Thoracic aorta (tissue), 2 donors: ENCODE measurements at places on chromosomes 6 and 20.

- DNase-seq: no peak
Measured at GRCh38 chr6:88376197-88376596, 210.1 kb upstream of the CNR1 start.

DNA sequence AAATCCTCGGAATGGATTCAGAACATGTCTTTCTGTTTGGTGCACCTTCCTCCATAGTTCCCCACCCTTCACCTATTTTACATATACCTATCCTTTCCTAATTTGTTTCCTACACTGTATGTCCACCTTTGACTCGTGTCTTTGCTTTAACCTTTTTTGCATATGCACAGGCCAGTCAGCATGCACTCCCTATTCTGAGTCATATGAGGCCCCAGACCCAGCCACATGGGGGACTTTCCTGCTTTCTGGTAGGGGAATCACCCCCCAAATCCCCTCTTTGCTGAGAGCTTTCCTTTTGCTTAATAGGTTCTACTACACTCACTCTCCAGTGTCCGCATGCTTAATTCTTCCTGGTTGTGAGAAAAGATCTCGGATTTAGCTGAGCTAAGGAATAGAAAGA is 393.8 kb upstream of the IMPG1 start:
- DNase-seq: no peak

DNA sequence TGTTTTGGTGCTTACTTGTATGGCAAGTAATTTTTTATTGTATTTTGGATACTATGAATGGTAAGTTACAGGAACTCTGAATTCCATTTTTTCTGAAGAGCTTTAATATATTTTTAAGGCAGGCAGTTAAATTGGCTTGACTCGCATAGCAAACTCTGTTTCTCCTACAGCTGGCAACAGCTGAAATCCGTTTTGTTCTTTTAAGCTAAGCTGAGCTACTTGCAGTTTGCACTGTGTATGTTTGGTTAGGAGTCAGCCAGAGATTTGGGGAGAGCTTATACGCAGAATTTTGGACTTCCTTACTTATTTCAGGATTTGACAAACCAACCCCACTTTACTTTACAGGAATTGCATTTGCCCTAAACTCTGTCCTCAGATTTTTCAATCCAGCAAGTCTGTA is 179.1 kb downstream of the COL19A1 start:
- DNase-seq: no peak

DNA sequence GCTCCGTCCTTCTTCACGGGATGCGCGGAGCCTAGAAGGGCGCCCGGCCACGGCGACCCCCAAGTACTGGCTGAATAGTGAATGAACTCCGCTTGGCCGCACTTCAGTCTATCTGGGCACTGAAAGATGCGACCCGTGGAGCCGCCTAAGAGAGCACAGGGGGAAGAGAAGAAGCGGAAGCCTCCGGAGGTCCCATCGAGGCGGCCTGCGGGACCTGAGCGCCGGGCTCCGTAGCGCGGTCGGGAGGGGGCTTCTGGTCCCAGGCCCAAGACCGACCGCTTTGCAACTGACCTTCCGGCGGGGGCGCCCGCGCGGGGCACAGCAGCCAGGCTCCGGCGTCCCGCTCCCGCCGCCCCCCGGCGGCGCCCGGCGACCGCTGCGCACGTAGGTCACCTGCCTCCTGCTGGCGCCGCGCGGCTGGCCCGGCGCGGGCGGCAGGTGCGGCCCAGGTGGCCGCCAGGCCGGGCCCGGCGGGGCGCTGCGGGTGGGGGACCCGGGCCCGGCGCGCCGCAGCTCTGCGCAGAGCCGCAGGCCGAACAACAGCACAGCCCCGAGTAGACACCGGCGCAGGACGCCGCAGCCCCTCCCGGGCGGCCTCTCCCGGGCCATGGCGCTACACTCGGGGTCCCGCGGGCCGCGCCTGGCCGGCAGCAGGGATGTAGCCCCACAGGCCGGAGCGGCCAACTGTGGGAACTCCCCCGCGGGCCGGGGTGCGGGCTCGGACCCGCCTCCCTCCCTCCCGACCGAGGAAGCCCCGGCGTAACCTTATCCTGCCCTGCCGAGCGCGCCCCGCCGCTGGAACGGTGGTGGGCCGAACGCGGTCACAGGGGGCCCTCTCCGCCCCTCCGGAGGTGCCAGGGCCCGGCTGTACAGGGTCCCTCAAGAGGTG is at the start of gene METTL24:
METTL24 (minus strand) TSS at position 686 of the 889 bp plus-strand sequence; CDS start at position 609, 77 bp downstream.
- DNase-seq: no peak

- DNase-seq: no peak
Measured at GRCh38 chr20:870758-871157, 37.2 kb downstream of the FAM110A start.

GRCh38 chr6:166202321-166202733 is 34.7 kb upstream of the TBXT start:
- no peak for DNase-seq

DNA sequence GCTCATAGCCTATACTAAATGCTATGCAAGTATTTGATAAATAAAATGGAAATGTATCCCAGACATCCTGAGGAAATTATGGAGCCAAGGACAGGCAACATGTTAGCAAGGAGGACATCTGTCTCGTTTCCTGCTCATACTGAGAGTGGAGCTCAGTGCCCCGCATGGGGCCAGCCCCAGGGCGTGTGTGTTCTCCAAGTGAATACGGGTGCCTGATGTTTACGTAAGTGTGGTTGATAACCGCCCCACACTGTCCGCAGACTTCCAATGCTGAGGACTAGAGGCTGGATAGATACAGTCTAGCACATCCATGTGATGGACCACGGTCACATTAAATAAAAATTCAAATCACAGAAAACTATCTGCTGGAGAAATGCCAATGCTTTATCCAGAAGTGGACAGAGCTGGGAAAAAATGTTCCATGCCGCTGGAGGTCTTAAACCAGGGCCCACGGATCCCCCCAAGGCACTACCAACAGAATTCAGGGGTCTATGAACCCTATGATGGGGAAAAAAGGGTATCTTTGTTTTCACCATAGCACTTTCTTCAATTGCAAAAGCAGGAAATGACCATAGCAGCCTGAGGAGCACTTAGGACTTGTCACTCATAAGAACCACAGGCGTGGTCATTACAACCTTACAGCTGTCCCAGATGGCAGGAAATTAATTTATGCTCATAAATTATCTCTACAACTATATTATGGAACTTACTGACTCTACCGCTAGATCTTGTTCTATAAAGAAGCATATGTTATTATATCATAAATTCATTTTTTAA is 24.9 kb downstream of the TGM2 start:
- DNase-seq: no peak

GRCh38 chr20:32569380-32570305 is 15.5 kb downstream of the NOL4L start:
- no peak for DNase-seq

DNA sequence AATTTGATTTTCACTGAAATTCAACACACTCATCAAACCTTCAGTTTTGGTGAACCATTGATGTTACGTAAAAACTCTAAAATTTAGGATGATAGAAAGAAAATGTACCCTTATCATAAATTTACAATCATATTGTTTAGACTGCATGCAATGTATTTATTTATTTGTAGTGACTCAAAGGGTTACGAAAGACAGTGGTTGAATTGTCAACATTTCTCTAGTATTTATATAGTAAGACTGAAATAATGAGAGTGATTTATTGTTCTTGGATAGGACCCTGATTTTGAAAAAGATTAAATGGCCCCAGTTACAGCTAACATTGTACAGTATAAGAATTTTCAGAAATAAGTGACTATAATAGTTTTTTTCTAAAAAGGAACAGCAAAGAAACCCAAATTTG is 591.5 kb downstream of the RFPL4B start:
- DNase-seq: no peak

DNA sequence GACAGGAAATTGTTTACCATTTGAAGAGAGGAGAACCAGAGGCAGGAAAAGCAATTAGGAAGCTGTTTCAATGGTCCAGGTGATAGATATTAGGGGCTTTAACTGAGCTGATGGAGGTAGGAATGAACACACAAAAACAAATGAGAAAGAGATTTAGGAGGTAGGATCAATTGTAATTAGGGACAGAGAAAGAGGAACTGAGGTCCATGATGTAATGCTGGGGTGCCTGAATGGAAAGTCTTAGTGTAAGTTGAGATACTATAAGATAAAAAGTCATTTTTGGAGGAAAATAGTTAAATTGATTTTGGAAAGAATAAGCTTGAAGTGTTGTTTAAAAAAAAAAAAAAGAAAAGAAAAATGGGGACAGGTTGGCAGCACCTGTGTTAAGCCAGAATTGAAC is 58.5 kb upstream of the B3GAT2 start:
- DNase-seq: no peak

DNA sequence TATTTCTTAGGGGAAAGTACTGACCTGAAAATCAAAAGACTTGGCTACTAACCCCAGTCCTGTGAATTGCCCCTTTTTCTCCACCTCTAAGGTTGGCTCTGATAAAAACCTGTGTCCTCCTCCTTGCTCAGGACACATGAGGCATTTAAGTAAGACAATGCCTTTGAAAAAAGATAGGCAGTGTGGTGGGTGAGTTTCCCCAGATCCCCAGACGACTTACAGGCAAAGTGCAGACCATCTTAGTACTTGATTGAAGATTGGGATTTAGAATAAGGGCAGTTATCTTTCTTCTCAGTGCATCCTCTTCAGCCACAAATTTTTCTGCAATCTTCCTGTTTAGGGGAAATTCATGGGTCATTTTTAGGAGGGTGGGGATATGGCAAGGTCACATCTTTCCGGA is 87.8 kb downstream of the KIZ start:
- no peak for DNase-seq

DNA sequence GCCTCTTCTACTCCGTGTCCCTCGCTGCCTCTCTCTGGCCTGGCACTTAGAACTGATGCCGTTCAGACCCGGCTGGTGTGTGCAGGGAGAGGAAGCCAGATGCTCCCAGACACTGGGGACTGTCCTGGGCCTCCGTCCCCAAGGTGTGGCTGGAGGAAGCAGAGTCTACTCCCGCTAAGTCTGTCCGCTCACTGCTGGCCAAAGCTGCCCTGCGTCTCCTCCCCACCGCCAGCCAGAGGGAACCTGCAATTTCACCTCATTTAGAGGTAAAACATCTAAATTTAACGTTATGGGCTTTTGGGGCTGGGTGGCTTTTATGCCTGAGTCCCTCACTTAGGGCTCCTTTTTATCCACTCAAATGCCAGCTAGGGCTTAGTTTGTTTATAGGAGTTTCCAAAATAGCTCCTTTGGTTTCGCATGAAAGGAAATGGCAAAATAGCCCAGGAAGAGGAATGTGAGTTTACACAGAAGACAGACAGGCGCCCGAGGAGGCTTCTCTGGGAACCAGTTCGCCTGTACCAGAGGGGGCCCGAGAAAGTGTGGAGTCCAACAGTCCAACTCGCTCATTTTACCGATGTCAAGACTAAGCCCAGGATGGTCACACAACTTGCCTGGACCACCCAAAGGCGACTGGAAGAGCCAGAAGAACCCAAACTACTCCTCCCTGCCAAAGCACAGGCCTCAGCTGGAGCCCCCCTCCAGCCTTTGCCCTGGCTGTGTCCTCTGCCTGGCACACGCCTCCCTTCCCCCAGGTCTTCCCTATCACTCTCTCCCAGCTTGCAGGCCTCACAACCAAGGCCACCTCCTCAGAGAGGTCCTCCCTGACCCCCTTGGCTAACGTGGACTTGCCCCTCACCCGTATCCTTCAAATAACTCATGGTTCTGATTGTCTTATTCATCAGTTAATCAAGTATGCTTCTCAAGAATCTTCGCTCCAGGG is 54.5 kb downstream of the RIPOR3 start:
- DNase-seq: no peak

DNA sequence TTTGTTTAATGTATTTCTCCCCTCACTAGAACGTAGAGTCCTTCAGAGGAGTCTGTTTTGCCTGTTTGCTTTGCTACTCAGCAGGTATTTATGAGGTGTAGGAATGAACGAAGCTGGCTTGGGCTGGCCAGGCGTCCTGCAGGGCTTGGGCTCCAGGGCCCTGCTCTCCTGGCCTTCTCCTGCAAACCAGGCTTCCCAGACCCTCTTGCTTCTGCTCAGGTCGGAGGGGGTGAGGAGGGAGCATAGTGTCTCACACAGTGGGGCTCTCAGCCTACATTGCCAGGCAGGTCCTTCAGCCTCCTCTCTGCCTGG is 24.6 kb upstream of the MLN start:
- DNase-seq: no peak

DNA sequence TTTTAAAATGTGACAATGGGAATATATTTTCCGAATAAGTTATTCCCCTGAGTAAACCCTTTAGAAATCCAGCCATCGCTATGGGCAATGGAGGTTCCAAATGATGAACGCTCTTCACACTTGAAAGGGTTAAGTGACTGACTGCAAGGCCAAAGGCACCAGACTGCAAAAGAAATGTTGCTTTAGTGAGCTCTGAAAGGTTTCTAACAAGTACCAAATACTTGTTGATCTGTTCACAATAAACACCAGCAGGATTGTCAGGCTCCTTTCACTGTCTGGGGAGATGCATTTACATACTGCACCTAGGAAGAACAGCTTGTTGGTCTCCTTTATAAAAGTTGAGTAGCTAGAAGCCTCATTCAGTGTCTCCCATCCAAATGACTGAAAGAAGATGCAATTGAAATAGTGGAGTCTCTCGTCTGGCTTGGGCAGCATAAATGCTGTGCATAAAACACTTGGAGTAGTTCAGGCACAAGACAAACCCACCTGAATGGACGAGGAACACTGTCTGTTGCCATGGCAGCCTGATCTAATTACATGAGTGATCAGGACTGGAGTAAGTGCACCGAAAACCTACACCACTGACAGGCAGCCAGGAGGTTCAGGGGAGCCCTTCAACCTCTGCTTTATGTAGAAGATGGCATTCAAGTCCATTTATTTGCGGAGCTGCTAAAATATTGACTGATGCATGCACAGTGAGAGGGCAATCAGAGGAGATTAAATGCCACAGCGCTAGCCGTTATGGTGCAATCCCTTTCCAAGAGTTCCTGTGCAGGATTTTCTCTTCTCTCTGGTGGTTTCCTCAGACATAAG is 2.9 kb downstream of the ATXN1 start:
- no peak for DNase-seq

GRCh38 chr6:110044622-110045021 is 66.5 kb downstream of the GPR6 start:
- no peak for DNase-seq

GRCh38 chr20:20836836-20837235 is 124.4 kb upstream of the RALGAPA2 start:
- DNase-seq: no peak

DNA sequence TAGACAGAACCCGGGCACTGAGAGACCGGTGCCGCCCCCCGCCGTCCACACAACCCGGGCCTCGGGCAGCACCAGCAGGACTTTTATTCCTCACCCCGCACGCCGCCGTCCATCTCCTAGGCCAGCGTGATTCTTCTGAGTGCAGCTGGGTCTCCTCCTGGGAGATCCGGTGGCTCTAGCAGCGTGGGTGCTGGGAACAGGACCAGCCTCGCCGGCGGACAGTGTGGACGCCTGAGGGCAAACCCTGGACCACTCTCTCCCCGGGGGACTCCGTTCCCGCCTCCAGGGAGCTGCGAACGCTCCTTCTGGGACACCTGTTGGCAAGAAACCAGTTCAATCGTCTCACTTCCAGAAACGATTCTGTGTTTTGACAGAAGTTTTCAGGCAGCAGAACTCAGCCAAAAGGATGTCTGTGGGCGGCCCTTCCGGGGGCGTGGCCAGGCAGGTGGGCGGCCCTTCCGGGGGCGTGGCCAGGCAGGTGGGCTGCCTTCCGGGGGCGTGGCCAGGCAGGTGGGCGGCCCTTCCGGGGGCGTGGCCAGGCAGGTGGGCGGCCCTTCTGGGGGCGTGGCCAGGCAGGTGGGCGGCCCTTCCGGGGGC is 130.7 kb downstream of the DLL1 start:
- no peak for DNase-seq

GRCh38 chr6:119586250-119586882 is 236.8 kb upstream of the MAN1A1 start:
- no peak for DNase-seq
